ENCODE measurements at places on chromosomes 2 and 18. TPM values are rescaled to one million over a fixed set of nuclear protein-coding genes. Genes with fewer than 3 reads are reported as not detected.

DNA sequence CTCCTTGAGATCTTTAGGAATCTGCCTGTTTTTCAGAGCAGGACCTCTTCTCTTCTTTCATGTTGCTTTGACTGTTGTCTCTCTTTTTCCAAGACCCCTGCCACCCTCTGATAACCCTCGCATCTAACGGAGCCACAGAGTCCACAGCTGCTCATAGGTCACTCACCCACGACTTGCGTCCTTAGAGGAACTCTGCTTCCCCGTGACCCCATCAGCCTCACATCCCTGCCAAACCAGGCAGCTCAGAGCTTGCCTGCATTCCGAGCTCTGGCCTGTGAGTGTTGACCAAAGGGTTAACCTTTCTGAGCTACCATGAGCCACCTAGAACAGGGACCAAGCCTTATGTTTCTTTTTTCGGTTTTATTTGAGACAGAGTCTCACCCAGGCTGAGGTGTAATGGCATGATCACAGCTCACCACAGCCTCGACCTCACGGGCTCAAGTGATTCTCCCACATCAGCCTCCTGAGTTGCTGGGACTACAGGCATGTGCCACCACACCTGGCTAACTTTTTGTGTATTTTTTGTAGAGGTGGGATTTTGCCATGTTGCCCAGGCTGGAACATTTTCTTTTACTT lies 36.4 kb downstream of the CABLES1 start:
- DNase-seq = no peak

- DNase-seq = no peak
Observed at GRCh38 chr2:11773111-11773510, 26.7 kb downstream of the LPIN1 start.

- no peak for DNase-seq
Observed at GRCh38 chr18:55000529-55000928, 41.3 kb upstream of the CCDC68 start.

GRCh38 chr2:59068255-59068654 lies 827.1 kb upstream of the FANCL start:
- DNase-seq = no peak

MDH1B gene
- total RNA-seq = 1.0 TPM

Measured in left ventricle myocardium superior (tissue), 1 donor.